ENCODE measurements at places on chromosomes 16 and 17. TPM values are rescaled to one million over a fixed set of nuclear protein-coding genes. Genes with fewer than 3 reads are reported as not detected.
A peak's percentile ranks its signal among the peaks of the same experiment; 100 is the strongest.

- H3K4me1 ChIP-seq = peaks cover 8% of the 10 kb centered on the region
- H3K27ac ChIP-seq = no peak overlapping the region
- no peak overlapping the region for H3K4me3 ChIP-seq
- no peaks in the 10 kb centered on the region for H3K27me3 ChIP-seq
- no peak for DNase-seq
Measured at GRCh38 chr16:70378869-70379493, 32.3 kb downstream of the DDX19A start.

SCGB1C2 gene
- total RNA-seq = not detected

DNA sequence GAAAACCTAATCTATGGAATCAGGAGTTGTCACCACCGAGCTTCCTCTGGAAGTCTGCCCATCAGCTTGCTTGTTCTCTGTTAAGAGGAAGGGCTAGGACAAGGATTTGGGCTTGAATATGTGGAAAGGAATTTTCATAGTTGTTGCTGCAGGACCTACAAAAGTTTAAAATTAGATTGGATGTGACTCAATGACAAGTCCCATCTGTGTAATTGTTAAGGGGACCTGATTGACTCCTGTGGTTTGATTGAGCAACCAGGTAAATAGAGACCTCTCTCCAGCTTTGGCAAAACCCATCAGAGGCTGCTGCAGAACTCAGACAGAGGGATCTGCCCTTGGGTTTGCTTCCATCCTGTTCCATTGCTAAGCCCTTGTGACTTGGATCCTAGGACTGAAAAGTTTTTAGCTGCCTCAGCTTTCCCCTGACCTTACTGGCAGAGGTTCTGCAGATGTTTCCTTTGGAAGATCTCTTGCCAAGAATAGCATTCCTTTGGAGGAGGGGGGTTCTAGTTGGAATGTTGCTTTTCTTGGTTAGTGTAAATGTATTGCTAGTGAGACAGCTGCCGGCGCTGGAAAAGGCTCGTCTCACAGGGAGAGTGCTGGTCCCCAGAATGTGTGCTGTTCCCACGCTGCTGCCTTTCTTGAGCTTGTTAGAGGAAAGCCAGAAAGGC lies 50.0 kb downstream of the SF3B3 start:
- H3K4me3 ChIP-seq = no peak overlapping the region
- H3K4me1 ChIP-seq = peaks cover 55% of the 10 kb centered on the region
- DNase-seq = peak; percentile 77
- peaks cover 38% of the 10 kb centered on the region for H3K36me3 ChIP-seq

DNA sequence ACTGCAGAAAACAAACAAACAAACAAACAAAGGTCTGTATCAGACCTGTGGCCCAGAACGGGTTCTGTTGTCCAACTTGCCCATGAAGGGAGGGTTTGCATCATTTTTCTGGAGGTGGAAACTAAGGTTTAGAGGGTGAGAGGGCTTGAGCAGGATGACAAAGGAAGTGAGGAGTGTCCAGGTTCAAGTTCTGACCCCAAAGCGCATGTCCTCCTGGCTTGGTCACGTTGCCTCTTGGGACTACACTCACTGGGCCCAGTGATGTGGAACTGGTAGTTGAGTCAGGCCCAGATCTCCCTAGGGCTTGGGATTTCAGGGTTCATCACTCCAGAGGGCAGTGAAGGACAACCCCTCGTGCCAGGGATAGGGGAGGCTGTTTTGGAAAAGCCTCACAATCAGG lies 1.8 kb downstream of the SREBF1 start:
- H3K4me1 ChIP-seq = peaks cover 31% of the 10 kb centered on the region
- H3K27me3 ChIP-seq = no peaks in the 10 kb centered on the region
- peak overlapping the region; percentile 79 for H3K4me3 ChIP-seq

ITGAE gene
- total RNA-seq = 23.3 TPM

KRTAP3-2 gene
- not detected for total RNA-seq

GRCh38 chr16:85863384-85863774 lies 35.6 kb upstream of the IRF8 start:
- DNase-seq = peak; percentile 22
- H3K4me3 ChIP-seq = no peak overlapping the region
- peaks cover 4% of the 10 kb centered on the region for H3K4me1 ChIP-seq
- no peaks in the 10 kb centered on the region for H3K36me3 ChIP-seq
- H3K27ac ChIP-seq = no peak overlapping the region
- peaks cover 34% of the 10 kb centered on the region for H3K27me3 ChIP-seq

SREBF1 gene
- 34.4 TPM for total RNA-seq

RHBDL3 gene
- 0.11 TPM for total RNA-seq

DNA sequence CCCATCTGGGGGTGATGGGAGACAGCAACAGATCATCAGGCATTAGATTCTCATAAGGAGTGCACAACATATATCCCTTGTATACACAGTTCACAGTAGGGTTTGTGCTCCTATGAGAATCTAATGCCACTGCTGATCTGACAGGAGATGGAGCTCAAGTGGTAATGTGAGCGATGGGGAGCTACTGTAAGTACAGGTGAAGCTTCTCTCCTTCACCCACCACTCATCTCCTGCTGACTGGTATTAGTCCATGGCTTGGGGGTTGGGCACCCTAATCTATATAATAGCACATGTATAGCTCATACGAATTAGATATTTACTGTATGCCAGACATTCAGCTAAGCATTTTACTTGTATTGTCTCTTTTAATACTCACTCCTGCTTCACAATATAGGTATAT lies 101.7 kb downstream of the MAP2K6 start:
- no peaks in the 10 kb centered on the region for H3K4me1 ChIP-seq
- H3K36me3 ChIP-seq = no peaks in the 10 kb centered on the region
- H3K27me3 ChIP-seq = no peaks in the 10 kb centered on the region
- no peak overlapping the region for H3K4me3 ChIP-seq

GRCh38 chr17:51860954-51861561 lies 297.5 kb downstream of the CA10 start:
- no peak overlapping the region for H3K27ac ChIP-seq
- no peak overlapping the region for H3K4me3 ChIP-seq
- no peaks in the 10 kb centered on the region for H3K36me3 ChIP-seq
- DNase-seq = peak; percentile 21

- no peaks in the 10 kb centered on the region for H3K27me3 ChIP-seq
- H3K36me3 ChIP-seq = no peaks in the 10 kb centered on the region
- H3K4me1 ChIP-seq = peaks cover 8% of the 10 kb centered on the region
- no peak overlapping the region for H3K27ac ChIP-seq
- DNase-seq = peak; percentile 30
Measured at GRCh38 chr16:4261557-4262172, 11.2 kb downstream of the TFAP4 start.

- no peak for DNase-seq
- no peaks in the 10 kb centered on the region for H3K36me3 ChIP-seq
- no peak overlapping the region for H3K4me3 ChIP-seq
- H3K27ac ChIP-seq = no peak overlapping the region
- no peaks in the 10 kb centered on the region for H3K4me1 ChIP-seq
- H3K27me3 ChIP-seq = no peaks in the 10 kb centered on the region
Measured at GRCh38 chr17:72946156-72946555, 146.3 kb downstream of the SLC39A11 start.

DNA sequence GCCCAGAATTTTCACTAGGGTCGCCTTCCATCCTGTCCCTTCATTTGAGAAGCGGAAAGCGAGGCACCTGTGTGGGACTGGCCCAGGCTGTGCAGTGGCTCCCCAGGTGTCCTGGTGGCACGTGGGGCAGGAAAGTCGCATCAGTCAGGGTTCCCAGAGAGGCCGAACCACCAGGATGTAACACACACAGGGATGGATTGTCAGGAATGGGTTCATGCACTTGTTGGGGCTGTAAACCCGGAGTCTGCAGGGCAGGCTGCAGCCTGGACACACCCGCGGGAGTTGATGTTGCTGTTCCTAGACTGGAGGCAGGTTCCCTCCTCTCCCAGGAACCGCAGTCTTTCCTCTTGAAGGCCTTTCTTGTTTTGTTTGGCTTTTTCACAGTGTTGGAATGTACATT lies 30.7 kb upstream of the RPTOR start:
- H3K4me1 ChIP-seq = peaks cover 19% of the 10 kb centered on the region
- H3K27me3 ChIP-seq = no peaks in the 10 kb centered on the region

DNA sequence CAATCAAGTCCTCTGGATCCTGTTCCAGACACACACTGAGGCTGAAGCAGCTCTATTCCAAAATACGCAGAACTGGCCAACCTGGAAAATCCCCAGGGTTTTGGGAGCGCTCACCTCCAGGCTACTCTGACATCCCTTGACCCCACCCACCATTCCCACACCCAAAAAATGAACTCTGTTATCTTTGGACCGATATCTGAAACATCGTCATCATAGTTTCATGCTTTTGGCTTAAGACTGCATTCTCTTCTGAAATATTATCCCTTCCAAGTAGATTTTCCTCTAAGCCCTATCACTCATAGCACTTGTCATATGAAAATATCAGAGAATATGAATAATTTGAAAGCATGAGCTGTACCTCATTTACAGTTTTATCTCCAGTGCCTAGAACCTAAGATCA lies 34.7 kb downstream of the VAT1L start:
- H3K27ac ChIP-seq = no peak overlapping the region
- no peak overlapping the region for H3K4me3 ChIP-seq
- no peaks in the 10 kb centered on the region for H3K36me3 ChIP-seq
- DNase-seq = no peak
- no peaks in the 10 kb centered on the region for H3K27me3 ChIP-seq

- no peaks in the 10 kb centered on the region for H3K4me1 ChIP-seq
- no peak for DNase-seq
- H3K4me3 ChIP-seq = no peak overlapping the region
- H3K36me3 ChIP-seq = no peaks in the 10 kb centered on the region
- H3K27me3 ChIP-seq = no peaks in the 10 kb centered on the region
- no peak overlapping the region for H3K27ac ChIP-seq
Measured at GRCh38 chr17:50797135-50797810, 30.0 kb upstream of the ANKRD40CL start.

GRCh38 chr17:77899498-77899897 lies 59.0 kb upstream of the TNRC6C start:
- peaks cover 54% of the 10 kb centered on the region for H3K27me3 ChIP-seq
- DNase-seq = no peak
- no peaks in the 10 kb centered on the region for H3K36me3 ChIP-seq
- no peaks in the 10 kb centered on the region for H3K4me1 ChIP-seq
- H3K27ac ChIP-seq = no peak overlapping the region

DNA sequence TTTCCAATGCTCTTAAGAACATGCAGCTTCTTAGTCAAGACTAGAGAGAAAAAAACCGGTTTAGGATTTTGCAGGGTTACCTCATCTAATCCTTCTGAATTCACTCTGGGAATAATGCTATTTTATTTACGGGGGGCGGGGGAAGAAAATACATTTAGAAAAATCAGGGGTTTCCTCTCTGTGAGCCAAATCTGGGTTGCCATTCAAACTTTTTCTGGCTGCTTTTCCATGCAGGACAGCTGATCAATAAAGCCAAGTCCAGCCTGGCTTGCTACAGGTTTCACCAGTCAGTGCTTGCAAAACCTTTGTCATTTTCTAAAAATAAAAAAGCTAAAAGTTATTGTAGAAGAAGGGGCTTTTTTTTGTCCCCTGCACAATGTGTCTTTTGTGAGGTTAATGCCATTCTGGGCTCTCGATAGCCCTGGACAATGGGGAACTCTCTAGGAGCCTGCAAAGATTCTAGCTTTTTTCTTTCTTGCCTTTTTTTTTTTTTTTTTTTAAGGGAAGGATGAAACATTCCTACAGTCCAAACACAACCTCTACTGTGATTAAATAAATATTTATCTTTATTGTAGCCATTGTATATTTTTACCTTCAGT lies 13.1 kb upstream of the ZFHX3 start:
- no peaks in the 10 kb centered on the region for H3K36me3 ChIP-seq
- peaks cover 29% of the 10 kb centered on the region for H3K4me1 ChIP-seq
- no peak overlapping the region for H3K4me3 ChIP-seq
- DNase-seq = no peak
- H3K27ac ChIP-seq = no peak overlapping the region
- H3K27me3 ChIP-seq = no peaks in the 10 kb centered on the region

- peaks cover 17% of the 10 kb centered on the region for H3K4me1 ChIP-seq
- no peak for DNase-seq
- no peak overlapping the region for H3K27ac ChIP-seq
- no peaks in the 10 kb centered on the region for H3K36me3 ChIP-seq
- H3K4me3 ChIP-seq = no peak overlapping the region
- no peaks in the 10 kb centered on the region for H3K27me3 ChIP-seq
Measured at GRCh38 chr16:29940656-29941055, 14.6 kb upstream of the KCTD13 start.

DNA sequence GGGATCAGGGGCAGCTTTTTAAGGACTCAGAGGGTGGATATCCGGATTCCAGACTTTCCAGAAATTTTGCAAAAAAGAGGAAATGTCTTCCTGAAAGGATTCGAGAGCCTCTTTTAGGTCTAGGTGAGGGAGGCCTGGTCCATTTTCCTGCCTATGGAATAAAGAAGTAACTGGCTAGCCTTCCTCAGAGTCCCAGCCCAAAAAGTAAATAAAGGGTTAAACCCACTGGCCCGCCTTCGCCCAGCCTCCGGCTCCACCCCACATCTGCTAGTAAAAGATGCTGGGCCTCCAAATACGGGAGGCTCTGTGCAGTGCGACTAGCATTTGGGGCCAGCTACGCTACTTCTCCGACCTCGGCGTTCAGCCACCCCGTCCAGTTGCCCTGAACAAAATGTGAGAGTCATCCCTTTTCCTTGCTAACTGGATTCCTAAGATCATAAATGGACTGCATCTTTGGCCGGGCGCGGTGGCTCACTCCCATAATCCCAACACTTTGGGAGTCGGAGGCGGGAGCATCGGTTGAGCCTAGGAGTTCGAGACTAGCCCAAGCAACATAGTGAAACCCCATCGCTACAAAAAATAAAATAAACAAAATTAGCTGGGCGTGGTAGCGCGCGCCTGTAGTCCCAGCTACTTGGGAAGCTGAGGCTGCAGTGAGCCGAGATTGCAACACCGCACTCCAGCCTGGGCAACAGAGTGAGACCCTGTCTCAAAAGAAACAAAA lies 824 bp upstream of the MPP2 start:
- no peaks in the 10 kb centered on the region for H3K36me3 ChIP-seq
- H3K27ac ChIP-seq = 0 out of 2 replicates have a peak overlapping the region, but pooled peaks have one; percentile 2
- no peaks in the 10 kb centered on the region for H3K27me3 ChIP-seq
- DNase-seq = peak; percentile 90

- no peak for DNase-seq
- peak overlapping the region; percentile 92 for H3K27ac ChIP-seq
- H3K4me3 ChIP-seq = peak overlapping the region; percentile 79
- H3K4me1 ChIP-seq = peaks cover 16% of the 10 kb centered on the region
Measured at GRCh38 chr17:43779145-43780125, 658 bp upstream of the DUSP3 start.

DNA sequence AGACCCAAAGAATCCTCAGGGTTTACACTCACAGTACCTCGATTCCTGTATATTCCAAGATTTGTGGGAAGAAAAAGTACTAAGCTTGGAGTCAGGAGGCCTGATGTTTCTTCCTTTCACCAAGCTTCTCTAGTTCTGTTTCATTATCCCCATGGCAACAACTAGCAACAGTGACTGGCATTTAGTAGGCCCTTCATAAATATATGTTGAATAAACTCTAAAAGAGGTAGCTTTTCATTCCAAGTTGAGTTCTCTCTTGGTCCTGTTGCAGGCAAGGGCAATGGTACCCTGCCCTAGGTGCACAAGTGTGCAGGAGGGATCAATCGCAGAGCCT lies 527 bp upstream of the UBE2Z start:
- peak overlapping the region; percentile 99 for H3K27ac ChIP-seq
- H3K4me1 ChIP-seq = peaks cover 44% of the 10 kb centered on the region
- H3K36me3 ChIP-seq = peaks cover 7% of the 10 kb centered on the region
- H3K4me3 ChIP-seq = peak overlapping the region; percentile 88

All from GM23248 (cell line).